Glomerular endothelial cell (primary cell): ENCODE measurements at places on chromosomes 2 and 18. TPM values are rescaled to one million over a fixed set of nuclear protein-coding genes. Genes with fewer than 3 reads are reported as not detected.

GRCh38 chr18:44696892-44697291, 16.2 kb downstream of the SETBP1 start:
- DNase-seq: no peak

- no peak for DNase-seq
These were observed 75.5 kb upstream of the FRZB start for GRCh38 chr2:182941919-182942318.

GRCh38 chr2:121130301-121130850, 154.6 kb downstream of the TFCP2L1 start:
- DNase-seq: no peak

- DNase-seq: no peak
These were observed 107.7 kb downstream of the ATL2 start for GRCh38 chr2:38269421-38269820.

DNA sequence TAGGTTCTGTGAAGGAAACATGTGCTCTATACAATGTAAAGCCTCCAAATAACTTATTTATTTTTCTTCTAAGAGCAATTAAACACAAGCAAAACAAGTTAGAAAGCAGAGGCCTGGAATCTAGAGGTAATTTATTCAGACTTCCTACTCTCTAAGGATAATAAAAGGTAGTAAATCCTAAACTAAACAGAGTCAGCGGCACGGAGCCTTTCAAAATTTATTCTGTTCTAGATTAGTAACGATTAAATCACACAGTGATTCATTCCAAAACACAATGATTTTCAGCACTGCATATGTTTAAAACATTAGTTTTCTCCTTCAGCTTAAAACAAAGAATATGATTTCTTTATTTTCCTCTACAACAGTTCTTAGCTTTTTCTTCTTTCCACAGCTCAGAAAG, 160.9 kb downstream of the FBXO15 start:
- DNase-seq: no peak

PSMA8 gene
- not detected in 2 replicates for total RNA-seq

ALK gene
- not detected in 2 replicates for total RNA-seq

GRCh38 chr2:168626096-168626495, 170.0 kb downstream of the CERS6 start:
- DNase-seq: no peak
